Liver (tissue), 10 donors: ENCODE measurements at places on chromosomes 16 and 17. TPM values are rescaled to one million over a fixed set of nuclear protein-coding genes. Genes with fewer than 3 reads are reported as not detected.
A peak's percentile ranks its signal among the peaks of the same experiment; 100 is the strongest.

The KRT28 gene
- not detected for total RNA-seq

The PIRT gene
- total RNA-seq, result not detected

The MARVELD3 gene
- 4.9 TPM for total RNA-seq

DNA sequence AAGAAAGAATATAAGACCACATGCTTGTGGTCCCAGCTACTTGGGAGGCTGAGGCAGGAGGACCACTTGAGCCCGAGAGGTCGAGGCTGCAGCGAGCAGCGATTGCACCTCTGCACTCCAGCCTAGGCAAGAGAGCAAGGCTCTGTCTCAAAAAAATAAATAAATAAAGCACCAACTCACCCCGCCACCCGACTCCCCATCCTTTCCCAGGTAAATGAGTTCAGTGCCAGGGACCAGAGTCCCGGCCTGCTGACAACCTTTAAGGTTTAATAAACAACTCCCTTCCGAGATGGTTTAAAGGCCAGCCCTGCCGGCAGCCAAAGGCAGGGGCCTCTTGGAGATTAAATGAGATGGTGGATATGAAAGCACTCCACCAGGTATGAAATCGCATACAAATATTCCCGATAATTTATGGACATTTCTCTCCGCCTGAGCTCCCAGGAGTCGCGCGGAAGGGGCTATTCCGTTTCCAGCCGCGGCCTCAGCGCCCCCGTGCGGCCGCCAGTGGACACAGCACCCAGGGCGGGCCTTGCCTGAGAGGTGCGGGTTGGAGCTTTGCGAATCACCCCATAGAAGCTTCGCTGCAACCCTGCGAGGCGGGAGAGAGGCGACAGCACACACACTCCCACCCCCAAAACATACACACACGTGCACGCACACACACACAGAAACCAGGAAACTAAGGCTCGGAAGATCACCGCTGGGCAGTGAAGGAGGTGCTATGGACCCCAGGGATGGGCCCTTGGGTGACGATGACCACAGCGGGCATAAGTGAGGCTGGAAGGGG is 4.0 kb upstream of the RPL38 start:
- DNase-seq, result peak; percentile 77

- no peak for DNase-seq
These were observed 275.8 kb upstream of the MAF start for GRCh38 chr16:79876332-79876730.

DNA sequence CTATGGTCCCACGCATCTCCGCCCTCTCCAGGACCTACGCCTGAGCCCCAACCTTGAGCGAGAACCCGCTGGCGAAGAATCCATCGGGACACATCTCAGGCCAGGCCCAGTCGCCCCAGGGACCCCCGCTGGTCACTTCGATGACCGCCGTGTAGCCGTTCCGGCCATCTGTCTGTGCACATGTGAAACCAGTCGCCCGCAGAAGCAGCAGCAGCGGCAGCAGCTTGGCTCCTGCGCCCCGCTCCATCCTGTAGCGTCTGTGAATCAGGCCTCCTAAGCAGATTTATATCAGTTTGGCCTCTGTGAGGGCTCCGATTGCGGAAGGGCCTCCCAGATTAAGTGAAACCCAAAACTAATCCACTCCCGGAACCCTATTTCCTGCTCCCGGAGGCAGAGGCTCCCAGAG is at the start of gene VMO1:
Gene VMO1 (minus strand): TSS at position 259 of the 406 bp plus-strand sequence. CDS start 12 bp downstream, at position 247.
- DNase-seq, result no peak

GRCh38 chr16:27199736-27200135 is 3.6 kb upstream of the KDM8 start:
- DNase-seq, result no peak

DNA sequence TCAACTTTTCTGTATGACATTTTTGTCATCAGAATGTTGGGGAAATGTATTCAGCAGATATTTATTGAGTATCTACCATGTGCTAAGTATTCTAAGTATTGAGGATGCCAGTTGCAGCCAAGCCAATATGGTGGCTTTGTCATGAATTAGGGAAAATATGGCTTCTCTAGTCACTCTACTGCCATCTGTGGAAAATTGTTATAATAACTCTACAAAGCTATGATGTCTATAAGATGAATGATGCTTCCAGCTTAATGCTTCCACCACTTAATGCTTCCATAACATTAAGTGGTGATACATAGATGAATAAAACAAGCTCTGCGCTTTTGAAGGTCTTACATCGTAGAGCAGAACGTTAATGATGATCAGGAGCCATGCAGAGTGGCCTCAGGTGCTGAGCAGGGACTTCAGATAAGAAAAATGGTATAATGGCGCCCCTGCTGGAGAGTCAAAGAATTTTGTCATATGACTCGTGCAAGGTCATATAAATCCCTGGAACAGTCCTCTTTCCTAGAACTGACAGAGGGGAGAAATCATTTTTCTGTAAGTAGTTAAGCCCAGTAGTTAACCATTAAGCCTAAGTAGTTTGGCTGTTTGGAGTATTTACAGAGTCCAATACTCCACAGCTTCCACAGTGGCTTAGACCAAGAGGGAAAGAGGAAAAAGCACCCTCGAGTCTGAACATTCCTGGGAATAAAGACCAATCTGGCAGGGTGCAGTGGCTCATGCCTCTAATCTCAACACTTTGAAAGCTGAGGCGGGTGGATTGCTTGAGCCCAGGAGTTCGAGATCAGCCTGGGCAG is 2.7 kb upstream of the TMIGD1 start:
- DNase-seq, result peak; percentile 60
